ENCODE measurements at places on chromosomes 2 and 18.

GRCh38 chr18:79582978-79583377, 96.6 kb upstream of the CTDP1 start:
- DNase-seq, result no peak

DNA sequence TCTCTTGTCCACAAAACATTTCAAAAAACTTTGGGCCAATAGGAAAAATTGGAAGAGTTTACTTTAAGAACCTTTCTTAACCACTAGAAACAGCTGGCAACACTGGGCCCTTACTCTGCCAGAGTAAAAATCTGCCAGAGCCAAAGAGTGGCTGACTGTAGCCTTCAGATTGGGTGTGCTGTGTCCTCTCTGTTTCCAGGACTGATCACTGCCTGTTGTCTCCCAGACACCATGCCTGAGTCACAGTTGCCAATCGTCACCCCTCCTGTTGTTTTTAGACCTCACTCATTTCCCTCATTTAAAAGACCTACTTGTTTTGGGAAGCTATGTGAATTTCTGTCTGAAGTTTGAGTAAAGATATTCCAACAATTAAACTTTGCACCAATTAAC, 159.1 kb downstream of the PPP1R1C start:
- no peak for DNase-seq

DNA sequence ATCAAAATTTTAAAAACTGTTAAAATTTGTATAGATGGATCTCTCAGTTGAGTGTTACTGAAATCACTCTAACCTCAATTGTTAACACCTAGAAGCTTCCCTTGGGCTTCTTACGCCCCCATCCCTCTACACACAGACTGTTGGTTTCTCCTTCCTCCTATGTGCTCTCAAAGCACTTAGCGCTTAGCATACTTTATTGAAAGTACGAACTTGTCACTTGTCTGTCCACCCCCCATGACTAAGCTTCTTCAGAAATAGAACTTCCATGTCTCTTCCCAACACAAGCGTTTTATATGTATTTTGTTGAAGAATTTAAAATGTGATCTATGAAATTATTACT, 441 bp downstream of the MPHOSPH10 start:
- DNase-seq, result no peak

DNA sequence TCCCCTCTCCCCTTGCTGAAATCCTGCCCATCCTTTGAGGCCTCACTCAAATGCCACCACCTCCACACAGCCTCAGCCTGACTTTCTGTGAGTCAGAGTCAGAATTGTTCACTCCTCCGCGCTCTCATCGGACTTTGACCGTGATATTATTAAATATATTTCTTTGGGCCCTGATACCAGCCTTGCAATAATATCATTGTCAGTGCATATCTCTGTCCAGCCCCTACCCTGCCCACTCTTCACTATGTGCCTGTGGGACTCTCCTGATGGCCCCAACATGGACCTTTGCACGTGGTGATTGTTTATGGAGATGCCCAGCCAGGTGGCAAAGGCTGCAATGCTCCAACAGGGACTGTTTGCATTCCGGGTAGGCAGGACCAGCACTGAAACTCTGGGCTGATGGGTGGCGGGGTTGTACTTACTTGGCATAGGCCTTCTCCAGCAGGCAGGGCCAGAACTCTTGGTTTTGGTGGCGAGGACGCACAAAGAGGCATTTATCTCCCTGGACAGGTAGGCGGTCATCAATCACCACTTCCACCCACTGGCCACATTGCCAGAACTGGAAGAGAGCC, 37.3 kb downstream of the CAPN13 start:
- no peak for DNase-seq

- DNase-seq, result no peak
Observed at GRCh38 chr18:48002933-48003365, 72.5 kb upstream of the SMAD2 start.

DNA sequence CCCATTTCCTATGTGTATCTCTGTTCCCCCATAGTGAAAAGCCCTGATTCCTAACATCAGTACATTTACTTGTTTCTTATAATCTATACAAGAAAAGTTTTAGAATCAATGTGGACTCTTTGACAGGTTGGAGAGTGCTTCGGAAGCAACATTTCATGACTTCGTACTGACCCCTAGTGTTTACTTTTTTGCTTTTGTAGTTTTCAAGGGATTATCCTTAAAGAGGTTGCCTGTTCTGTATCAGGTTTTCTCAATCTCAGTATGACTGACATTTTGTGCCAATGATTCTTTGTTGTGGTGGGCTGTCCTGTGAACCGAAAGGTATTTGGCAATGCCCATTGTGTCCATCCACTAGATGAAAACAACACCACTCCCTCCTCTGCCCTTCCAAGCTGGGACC, 43.3 kb upstream of the SERPINB2 start:
- DNase-seq, result no peak

DNA sequence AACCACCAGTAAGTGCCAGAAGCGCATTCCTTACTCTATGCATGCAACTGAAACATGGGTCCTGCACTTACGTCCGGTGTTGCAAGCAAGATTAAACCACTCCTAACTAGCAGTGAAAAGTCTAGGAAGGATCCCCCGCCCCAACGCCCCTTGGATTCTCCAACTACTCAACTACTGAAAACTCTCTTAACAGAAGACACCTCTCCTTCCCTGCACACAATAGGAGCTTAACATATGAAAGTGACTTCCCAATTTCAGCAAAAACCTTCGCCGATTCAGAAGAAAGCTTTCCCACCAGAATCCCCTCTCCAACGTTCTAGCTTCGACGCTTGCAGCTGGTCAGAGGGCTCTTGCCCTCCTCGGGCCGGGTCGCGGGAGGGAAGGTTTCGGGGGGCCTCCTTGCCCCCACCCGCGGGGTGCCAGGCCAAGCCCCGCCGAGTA, 578 bp downstream of the IWS1 start:
- no peak for DNase-seq

- DNase-seq, result no peak
Observed at GRCh38 chr18:50340078-50340477, 34.8 kb upstream of the SKA1 start.

DNA sequence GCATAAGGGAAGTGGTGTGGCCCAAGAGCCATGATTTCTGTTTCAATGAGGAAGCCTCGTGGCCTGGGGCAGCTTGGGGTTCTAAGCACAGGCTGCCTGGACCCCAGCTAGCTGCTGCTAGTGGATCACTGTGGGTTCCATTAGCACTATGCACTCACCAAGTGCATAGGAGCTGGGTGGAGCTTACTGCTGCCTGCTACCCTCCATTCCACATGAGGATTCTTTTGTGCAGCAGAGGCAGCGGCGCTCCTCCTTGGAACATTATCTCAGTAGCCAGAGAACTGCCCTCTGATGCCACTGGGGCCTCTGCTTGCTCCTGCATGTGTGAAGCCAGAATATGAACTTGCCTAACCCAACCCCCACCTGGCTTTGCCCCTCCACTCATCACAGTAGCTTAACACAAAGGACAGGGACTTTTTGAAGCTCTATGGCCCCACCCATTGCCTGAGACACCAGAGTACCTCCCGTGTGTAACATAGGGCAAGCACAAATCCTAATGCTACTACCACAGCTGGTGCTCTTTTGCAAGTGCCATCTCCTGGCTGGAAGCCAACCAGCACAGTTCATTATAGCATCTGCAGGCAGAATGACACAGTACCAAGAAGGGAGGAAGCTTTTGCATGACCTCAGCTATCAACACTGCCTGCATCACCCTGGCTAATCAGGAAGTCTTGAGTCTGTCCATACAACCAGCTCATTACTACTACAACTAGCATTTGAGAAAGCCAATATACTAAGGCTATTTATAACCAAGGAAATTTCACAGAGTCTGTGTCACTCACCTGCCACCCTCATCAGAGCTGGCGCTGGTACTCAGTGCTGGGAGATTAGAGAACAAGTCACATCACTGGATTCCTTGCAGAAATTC, 297.0 kb upstream of the GULP1 start:
- no peak for DNase-seq

- DNase-seq, result no peak
Observed at GRCh38 chr18:70627182-70627802, 338.4 kb downstream of the SOCS6 start.

DNA sequence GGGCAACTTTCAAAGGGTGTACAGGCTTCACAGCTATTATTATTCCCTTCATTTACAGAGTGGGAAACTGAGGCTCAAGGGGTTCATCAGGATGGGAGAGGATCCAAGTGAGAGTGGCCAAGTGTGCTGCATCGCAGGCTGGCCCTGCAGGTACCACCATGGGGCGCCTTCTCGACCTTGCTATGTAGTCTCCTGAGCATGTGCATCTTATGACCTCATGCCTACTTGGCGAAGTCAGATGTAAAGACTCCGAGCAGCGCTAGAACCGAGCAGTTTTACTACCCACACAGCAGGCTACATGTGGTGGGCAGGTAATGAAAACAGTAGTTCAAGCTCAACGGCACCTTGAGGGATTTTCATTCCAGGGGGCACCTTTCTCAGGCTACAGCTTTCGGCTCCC, 42.0 kb downstream of the TFCP2L1 start:
- DNase-seq, result no peak

GRCh38 chr2:110768591-110768990, 36.2 kb downstream of the ACOXL start:
- DNase-seq, result no peak

DNA sequence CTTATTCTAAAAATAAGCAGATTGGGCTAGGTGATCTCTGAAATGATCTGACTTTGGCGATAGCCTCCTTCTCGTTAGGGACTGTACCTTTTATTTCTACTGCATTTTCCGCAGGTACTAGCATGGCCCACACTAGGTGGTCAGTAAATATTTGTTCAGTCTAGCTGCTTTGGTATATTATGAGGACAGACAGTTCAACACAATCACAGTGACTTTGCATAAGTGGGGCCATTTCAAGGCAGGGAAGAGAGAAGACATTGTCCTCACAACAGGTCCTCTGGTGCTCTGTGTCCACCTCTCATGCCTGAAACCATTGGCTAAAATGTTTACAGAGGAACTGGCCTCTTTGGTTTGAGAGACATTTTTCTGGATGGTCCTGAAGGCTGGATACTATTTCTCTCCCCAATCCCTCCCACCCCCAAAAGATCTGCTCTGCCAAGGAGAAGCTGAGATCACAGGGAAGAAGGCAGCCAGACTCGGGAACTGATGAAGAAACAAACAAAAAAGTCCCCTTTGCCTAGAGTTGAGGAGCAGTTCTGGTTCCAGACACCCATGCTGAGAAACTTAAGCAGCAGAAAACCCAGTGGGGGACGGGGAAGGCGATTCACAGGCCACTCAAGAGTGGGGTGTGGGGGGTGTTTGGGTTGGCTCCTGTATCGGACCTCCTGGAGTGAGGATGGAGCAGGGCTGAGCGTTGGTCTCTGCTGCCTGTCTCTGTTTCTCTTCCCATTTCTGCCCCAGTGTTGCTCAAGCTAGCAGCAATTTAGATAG, 2.9 kb upstream of the TNP1 start:
- no peak for DNase-seq

- DNase-seq, result no peak
Observed at GRCh38 chr2:234687718-234688475, 191.0 kb upstream of the ARL4C start.

DNA sequence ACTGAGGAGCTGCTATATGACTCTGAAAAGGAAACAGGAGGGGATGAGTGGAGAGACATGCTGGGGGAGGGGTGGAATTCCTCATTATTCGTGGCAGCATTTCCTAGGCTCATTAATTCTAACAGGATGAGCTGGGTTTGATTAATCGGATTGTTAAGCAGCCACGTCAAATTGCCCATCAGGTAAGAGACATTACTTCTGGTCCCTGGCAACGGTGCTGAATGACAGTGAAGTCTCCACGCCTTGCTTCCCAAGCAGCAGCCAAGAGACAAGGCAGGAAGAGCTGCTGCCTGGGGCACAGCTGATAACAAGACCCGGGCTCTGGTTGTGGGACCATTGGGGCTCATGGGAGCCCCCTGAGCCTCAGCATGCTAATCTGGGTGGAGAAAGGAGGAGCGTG, 86.6 kb downstream of the MARCHF4 start:
- DNase-seq, result no peak

Data from stimulated activated CD4-positive, alpha-beta T cell treated with anti-CD3 and anti-CD28 coated beads, Interleukin-4, amount 100 ng/mL, for 48 hours (primary cell).